ENCODE measurements at places on chromosomes 7 and 10.

- DNase-seq: no peak
Observed at GRCh38 chr7:755413-755805, 28.3 kb upstream of the PRKAR1B start.

DNA sequence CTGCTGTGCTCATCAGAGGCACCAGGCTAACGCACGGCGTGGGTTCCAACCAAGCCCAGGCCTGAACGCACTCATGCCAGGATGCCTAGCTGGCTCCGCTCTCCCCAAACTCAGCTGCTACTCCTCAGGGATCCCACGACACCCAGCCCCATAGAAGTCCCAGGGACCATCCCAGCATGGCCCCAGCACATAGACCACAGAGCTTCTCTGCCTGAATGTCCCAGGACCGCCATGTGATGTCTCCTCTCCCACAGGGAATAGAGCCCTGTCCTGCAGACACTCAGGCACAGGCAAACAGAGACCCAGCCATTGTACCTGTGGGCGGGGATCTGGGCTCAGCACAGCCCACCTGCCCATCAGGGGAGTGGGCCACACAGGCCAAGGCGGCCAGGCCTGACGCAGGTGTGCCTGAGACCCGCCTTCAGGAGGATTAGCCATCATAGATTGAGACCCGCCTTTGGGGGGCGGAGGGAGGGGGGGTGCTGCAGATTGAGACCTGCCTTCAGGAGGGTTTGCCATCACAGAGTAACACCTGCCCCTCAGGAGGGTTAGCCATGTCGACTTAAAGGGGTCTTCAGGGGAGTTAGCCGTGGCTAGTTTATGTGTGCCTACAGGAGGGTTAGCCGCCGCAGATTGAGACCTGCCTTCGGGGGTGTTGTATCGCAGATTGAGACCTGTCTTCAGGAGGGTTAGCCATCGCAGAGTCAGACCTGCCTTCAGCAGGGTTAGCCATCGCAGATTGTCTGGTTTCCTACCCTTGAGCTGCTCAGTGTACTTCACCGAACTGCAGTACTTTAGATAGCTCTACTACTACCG, 29.0 kb downstream of the RASGEF1A start:
- DNase-seq: no peak

GRCh38 chr10:118607768-118608354, 12.4 kb upstream of the PRLHR start:
- DNase-seq: no peak

DNA sequence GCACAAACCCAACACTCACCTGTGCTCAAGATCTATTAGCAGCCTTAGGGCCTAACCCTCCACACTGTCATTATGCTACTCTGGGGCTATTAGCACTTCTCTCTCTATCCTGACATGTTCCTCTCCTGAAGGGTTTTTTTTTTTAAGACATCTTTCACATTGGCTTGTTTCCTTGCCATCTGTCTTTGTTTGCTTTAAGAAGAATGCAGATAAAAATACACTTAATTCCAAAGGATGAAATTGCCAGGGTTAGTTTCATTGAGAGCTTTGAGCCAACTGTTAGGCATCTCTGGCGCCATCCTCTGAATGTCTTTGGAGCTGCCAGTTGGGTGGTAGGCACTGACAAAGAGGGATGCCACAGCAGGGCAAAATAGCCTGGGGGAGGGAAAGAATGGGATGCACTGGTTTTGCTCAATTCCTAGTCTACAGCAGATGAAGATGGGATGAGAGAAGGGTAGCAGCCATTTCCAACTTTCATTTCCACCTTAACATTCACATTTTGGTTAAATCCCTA, 399.2 kb downstream of the SORCS1 start:
- DNase-seq: no peak

GRCh38 chr7:150631866-150632864, at the start of gene GIMAP6:
Gene GIMAP6, minus strand, starts transcription at chr7:150632385. Its CDS starts 2,243 bp downstream, at chr7:150630142.
- DNase-seq: no peak

GRCh38 chr7:83178066-83178465, 15.4 kb upstream of the PCLO start:
- DNase-seq: no peak

GRCh38 chr7:121474301-121474673, 78.2 kb upstream of the FAM3C start:
- no peak for DNase-seq
